Lung microvascular endothelial cell (primary cell): ENCODE measurements at places on chromosomes 3 and 15. TPM values are rescaled to one million over a fixed set of nuclear protein-coding genes. Genes with fewer than 3 reads are reported as not detected.

The CDAN1 gene
- total RNA-seq: 7.8 and 8.9 TPM in 2 replicates

The GPR27 gene
- not detected in 2 replicates for total RNA-seq

The CEMIP gene
- total RNA-seq: under 0.01 and 0.22 TPM in 2 replicates

The ASB14 gene
- not detected in 2 replicates for total RNA-seq

The GP9 gene
- not detected in 2 replicates for total RNA-seq

The GOLGA8S gene
- total RNA-seq: under 0.01 TPM in 1 of 2 replicates, not detected in the other

The KCNMB3 gene
- 1.3 and 2.6 TPM in 2 replicates for total RNA-seq

The RFX7 gene
- 2.2 and 3.1 TPM in 2 replicates for total RNA-seq

The MCCC1 gene
- total RNA-seq: 19.0 and 20.3 TPM in 2 replicates
